NCI-H524 treated with DMSO at 0.1 percent for 48 hours (cell line): ENCODE measurements at places on chromosomes 13 and 19.
A peak's percentile ranks its signal among the peaks of the same experiment; 100 is the strongest.

GRCh38 chr13:110521296-110521680 lies 40.2 kb downstream of the RAB20 start:
- peak; percentile 16 for DNase-seq

GRCh38 chr13:32403108-32403507 lies 24.8 kb downstream of the N4BP2L1 start:
- no peak for DNase-seq

- DNase-seq: no peak
Measured at GRCh38 chr19:10727685-10728201, 9.9 kb downstream of the DNM2 start.

DNA sequence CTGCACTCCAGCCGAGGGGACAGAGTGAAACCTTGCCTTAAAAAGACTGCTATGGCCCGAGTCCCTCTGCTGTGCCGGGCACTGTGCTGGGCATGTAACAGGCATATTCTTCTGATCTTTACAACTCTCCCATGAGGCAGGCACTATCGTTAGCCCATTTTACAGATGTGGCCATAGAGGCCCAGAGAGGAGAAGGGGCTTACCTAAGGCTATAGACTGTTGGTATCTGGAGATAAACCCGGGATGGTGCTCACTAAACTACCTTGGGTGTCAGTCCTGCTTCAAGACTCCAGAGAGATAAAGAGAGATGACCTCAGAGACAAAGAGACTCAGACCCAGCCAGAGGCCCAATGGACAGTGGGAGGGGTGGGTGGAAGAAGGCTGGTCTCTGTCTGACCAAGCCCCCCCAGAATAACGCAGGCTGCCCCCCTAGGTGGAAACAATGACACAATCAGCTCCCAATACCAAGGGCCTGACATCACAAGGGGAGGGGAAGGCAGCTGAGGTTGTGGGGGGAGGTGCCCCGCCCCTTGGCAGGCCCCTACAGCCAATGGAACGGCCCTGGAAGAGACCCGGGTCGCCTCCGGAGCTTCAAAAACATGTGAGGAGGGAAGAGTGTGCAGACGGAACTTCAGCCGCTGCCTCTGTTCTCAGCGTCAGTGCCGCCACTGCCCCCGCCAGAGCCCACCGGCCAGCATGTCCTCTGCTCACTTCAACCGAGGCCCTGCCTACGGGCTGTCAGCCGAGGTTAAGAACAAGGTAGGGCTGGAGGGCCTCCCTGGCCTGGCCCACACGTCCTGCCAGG lies at the start of gene CNN1:
CNN1 (plus strand) TSS at position 620 of the 805 bp plus-strand sequence; CDS start at position 697, 77 bp downstream.
- DNase-seq: no peak

GRCh38 chr19:4709440-4710280 lies 14.0 kb downstream of the DPP9 start:
- no peak for DNase-seq

- no peak for DNase-seq
Measured at GRCh38 chr13:23081220-23081619, 99.6 kb upstream of the SGCG start.

DNA sequence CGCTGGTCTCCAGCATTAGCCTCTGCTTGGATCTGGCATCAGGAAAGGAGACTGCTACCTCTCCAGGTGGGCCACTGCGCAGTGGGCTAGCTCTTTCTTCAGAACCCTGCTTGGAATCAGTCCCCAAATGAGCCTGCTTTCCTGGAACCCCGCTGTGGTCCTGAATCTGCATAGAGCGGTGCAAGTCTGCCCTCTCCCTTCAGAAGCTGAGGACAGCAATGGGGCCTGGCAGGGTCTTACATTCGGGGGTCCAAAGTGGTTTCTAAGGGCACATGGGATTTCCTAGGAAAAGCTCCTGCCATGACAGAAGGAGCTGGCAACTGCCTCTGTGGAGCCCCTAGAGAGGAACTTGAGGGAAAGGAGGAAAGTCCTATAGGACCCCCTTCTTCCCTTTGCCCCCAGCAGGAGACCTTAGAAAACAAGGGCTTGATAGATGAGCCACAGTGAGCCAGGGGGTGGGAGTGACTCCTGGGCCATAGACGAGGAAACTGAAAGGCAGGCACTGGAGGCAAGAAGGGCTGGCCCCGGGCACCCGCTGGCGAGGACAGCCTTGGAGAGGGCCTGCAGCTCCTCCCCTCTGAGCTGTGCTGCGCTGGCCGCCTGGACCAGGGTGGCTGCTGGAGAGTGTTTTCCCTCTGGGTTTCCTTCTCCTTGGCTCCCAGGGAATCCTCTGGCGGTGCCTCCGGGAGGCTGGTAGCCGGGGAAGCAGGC lies 1.4 kb upstream of the VSTM2B start:
- DNase-seq: no peak

- no peak for DNase-seq
Measured at GRCh38 chr13:113297370-113298042, 467 bp downstream of the LAMP1 start.

GRCh38 chr13:112588490-112589297 lies 741 bp upstream of the TUBGCP3 start:
- DNase-seq: no peak

- no peak for DNase-seq
Measured at GRCh38 chr13:72652681-72653080, 74.7 kb downstream of the MZT1 start.

DNA sequence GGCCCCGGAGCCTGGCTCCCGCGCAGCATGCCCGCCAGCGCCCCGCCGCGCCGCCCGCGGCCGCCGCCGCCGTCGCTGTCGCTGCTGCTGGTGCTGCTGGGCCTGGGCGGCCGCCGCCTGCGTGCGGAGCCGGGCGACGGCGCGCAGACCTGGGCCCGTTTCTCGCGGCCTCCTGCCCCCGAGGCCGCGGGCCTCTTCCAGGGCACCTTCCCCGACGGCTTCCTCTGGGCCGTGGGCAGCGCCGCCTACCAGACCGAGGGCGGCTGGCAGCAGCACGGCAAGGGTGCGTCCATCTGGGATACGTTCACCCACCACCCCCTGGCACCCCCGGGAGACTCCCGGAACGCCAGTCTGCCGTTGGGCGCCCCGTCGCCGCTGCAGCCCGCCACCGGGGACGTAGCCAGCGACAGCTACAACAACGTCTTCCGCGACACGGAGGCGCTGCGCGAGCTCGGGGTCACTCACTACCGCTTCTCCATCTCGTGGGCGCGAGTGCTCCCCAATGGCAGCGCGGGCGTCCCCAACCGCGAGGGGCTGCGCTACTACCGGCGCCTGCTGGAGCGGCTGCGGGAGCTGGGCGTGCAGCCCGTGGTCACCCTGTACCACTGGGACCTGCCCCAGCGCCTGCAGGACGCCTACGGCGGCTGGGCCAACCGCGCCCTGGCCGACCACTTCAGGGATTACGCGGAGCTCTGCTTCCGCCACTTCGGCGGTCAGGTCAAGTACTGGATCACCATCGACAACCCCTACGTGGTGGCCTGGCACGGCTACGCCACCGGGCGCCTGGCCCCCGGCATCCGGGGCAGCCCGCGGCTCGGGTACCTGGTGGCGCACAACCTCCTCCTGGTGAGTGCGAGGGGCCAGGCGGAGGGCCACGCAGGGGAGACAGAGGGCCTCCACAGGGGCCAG lies at the start of gene KL:
KL (plus strand) TSS at position 10 of the 909 bp plus-strand sequence; CDS start at position 28, 18 bp downstream.
- DNase-seq: no peak

DNA sequence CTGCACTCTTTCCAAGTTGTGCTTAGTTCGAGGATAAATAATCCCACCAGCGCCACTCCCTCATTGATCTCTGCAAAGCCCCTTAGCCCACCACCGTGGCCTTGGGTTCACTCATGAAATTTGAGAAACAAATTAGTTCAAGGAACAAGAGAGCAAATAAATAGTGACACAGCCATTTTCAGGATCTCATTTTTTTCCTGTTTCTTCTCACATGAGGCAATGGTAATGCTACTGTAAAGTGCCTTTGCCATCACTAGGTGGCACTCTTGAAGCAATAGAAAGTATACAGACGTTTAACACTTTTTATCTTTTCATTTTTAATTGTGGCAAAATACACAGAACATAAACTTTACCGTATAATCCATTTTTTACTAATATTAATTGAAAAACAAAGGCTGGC lies 76.8 kb upstream of the ZNF835 start:
- DNase-seq: no peak

DNA sequence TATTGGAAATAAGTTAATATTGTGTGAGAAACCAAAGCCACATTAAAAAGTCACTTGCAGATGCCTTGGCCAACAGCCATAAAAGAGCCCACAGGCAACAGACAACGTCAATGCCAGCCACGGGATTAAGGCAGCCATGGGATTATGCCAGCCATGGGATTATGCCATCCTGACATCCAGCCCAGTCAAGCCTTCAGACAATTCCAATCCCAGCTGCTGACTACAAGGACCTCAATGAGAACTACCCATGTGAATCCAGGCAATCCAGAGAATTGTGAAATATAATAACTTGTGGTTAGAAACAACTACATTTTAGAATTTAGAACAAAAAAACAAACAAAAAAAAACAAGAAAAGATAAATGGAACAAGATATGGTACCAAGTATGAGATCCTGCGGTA lies 356.6 kb downstream of the EFNB2 start:
- no peak for DNase-seq

GRCh38 chr13:35474496-35475211 lies 1.8 kb downstream of the MAB21L1 start:
- peak; percentile 51 for DNase-seq

- DNase-seq: no peak
Measured at GRCh38 chr13:47831265-47831664, 169.8 kb downstream of the SUCLA2 start.

GRCh38 chr13:59664586-59664985 lies 499.1 kb downstream of the DIAPH3 start:
- DNase-seq: no peak

- no peak for DNase-seq
Measured at GRCh38 chr13:99496184-99497142, 4.8 kb upstream of the TM9SF2 start.

DNA sequence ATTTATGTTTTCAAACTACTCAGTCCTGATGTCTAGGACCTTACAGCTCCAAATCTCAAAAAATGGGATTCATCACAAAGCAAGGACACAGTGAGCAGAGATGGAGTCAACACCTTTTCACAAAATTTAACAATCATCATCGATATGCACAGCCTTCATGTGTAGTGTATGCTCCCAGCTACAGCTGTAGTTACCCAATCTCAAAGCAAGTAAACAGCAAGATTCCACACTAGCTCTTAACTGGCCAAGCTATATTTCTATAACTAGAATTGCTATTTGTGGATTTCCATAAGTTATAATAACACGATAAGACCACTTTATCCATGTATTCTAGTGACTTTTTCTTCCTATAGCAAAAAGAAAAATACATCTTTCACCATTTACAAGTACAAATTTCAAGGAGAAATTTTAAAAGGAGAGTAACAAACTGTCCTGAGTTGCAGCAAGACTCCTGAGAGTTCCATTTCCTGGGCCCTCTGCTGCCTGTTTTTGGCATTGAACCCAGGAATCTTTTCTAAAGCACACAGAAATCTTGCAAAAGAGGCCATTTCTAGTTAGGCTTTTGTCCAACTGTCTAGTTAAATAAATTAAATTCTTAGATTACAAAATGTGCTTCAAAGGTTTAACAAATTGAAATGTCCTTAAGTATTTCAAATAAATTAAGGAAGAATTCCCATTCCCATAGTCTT lies 460.6 kb downstream of the FGF14 start:
- DNase-seq: no peak

- no peak for DNase-seq
Measured at GRCh38 chr13:111270765-111271698, 49.4 kb upstream of the TEX29 start.

- DNase-seq: peak; percentile 61
Measured at GRCh38 chr19:49877879-49878743, 609 bp downstream of the TBC1D17 start.

- DNase-seq: no peak
Measured at GRCh38 chr13:46355088-46355468, 32.0 kb downstream of the RUBCNL start.

DNA sequence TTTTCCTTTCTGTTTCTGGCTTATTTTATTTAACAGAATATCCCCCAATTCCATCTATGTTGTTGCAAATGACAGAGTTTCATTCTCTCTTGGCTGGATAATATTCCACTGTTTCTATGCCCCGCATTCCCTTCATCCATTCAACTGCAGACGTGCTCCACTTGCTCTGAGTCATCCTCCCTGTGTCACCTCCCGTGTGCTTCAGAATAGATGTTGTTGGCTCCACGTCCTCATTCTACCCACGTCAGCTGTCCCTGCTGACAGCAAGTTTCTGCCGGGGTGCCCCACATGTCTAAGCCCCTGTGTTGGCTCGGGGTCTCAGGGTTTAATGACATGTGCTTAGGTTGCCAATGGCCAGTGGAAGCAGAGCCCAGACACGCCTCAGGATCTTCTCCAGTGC lies 1041.0 kb downstream of the UQCRFS1 start:
- no peak for DNase-seq

DNA sequence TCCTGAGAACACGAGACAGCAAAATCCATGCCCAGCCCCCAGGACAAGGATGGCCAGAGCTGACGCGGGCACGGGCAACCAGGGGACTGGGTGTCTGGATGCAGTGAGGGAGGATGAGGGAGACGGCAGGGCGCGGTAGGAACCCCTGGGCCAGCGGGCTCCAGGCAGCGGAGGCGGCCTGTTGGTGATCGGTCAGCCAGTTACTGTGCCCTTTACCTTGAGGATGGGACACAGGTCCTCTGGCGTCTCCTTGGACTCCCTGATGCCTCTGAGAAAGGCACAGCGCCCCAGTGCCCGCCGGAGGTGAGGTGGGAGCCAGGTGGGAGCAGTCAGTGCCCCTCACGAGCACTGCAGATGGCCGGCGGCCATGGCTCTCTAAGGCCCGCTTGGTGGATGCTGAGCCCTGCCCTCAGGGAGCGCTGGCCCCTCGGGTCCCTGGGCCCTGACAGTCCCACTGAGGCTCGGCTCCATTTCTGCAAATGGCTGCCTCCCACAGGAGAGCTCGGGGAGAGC lies 31.2 kb downstream of the C13orf46 start:
- DNase-seq: no peak

DNA sequence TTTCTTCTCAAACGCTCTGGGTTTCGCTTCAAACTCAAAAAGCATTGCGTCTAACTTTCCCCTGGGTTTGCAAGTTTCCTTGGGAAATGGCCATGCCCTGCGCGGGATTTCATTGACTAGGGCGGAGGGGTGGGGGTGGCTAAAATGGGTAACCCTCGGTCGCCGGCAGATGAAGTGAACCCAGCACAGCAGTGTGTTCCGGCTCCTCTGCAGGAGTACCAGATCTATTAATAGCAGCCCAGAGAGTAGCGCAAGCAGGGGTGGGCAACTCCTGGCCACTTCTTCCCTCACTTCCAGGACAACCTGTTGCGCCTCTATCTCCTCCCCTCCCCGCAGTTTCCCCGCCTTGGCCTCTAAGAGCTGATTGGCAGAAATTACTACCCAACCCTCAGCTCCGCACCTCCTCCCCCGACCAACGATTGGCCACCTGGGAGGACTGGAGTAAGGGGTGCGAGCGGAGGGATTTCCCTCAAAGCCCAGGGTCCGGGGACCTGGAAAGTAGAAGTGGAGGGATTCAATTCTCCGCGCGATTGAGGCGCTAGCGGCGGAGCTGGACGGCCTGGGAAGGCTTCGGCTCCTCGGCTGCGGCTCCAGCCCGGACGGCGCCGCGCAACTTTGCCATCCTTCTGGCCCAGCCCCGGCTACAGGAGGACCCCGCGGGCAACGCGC lies at the start of gene FREM2:
FREM2 (plus strand) TSS at position 501 of the 669 bp plus-strand sequence. CDS start 268 bp downstream, outside the sequence.
- DNase-seq: peak; percentile 37

GRCh38 chr13:82147526-82147925 lies 1734.7 kb downstream of the SLITRK1 start:
- no peak for DNase-seq

GRCh38 chr13:110774051-110774450 lies 60.6 kb downstream of the ING1 start:
- DNase-seq: no peak

GRCh38 chr13:62193919-62194318 lies 778.3 kb upstream of the PCDH20 start:
- DNase-seq: no peak
